ENCODE measurements at places on chromosomes 4 and X. TPM values are rescaled to one million over a fixed set of nuclear protein-coding genes. Genes with fewer than 3 reads are reported as not detected.

The SLC4A4 gene
- total RNA-seq: 0.30 TPM

The MID2 gene
- total RNA-seq: 5.1 TPM

GRCh38 chr4:71855944-71856343 lies 72.1 kb upstream of the GC start:
- H3K27ac ChIP-seq: no peak overlapping the region
- DNase-seq: no peak
- H3K27me3 ChIP-seq: no peaks in the 10 kb centered on the region
- no peak overlapping the region for H3K4me3 ChIP-seq

DNA sequence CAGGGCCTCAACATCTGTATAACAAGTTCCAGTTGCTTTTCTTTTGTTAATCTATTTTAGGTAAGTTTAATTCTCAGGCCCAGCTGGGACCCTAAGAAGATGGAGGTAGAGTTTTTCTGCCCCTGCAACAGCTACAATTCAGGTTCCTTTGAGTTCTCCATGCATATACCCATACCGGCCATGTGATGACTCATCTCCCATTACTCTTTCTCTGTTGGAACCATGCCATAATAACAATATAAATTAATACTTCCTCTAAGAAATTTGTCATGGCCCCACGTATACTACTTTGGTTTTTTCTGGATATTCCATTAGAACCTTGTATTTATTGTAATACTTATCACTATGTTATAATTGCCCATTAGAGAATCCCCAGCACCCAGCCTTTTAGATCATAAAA lies 1.3 kb upstream of the INTU start:
- H3K4me3 ChIP-seq: no peak overlapping the region
- DNase-seq: no peak

GRCh38 chr4:11814758-11815157 lies 386.1 kb upstream of the HS3ST1 start:
- H3K27ac ChIP-seq: no peak overlapping the region
- no peak for DNase-seq
- H3K36me3 ChIP-seq: no peaks in the 10 kb centered on the region

DNA sequence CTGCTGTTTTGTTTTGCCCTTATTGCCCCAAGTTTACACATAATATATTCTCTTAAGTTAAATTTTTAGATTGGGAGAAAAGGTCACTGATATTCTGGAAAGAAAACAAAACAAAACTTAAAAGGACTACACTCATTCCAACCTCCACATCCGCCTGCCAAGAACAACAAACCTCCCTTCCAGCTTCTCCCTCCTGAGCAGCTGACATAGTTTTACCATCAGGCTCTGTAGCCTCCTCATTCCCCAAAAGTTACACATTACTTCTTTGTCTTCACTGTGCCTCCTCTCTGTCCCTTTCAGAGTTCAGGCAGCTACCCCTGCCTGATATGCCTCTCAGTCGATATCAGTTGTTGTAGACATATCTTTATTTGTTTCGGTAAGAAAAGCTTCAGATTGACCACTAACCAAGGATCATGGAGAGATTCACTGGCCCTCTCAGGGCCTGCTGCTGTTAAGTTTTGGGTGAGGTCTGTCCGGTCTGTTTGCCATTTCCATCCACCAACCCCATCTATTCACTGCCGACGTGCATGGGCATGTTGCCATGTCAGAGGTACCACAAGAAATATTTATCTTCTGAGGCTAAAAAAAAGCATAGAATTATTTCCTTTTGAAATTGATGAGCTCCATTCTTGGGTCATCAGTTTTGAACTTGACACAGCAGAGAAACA lies 164.1 kb downstream of the GASK1B start:
- H3K27ac ChIP-seq: no peak overlapping the region
- no peaks in the 10 kb centered on the region for H3K27me3 ChIP-seq
- H3K36me3 ChIP-seq: no peaks in the 10 kb centered on the region

- no peak for DNase-seq
- no peaks in the 10 kb centered on the region for H3K27me3 ChIP-seq
- no peak overlapping the region for H3K27ac ChIP-seq
Measured at GRCh38 chrX:68084765-68085164, 348.5 kb downstream of the OPHN1 start.

GRCh38 chr4:43244688-43245382 lies 352.3 kb downstream of the GRXCR1 start:
- H3K36me3 ChIP-seq: no peaks in the 10 kb centered on the region
- H3K27ac ChIP-seq: no peak overlapping the region
- DNase-seq: no peak
- no peaks in the 10 kb centered on the region for H3K27me3 ChIP-seq
- no peaks in the 10 kb centered on the region for H3K4me1 ChIP-seq
- no peak overlapping the region for H3K4me3 ChIP-seq

Data from HCT116 (cell line).